Stimulated activated CD8-positive, alpha-beta memory T cell treated with anti-CD3 and anti-CD28 coated beads, Interleukin-15, amount 100 ng/mL, for 48 hours (primary cell): ENCODE measurements at places on chromosomes 5 and 9.

DNA sequence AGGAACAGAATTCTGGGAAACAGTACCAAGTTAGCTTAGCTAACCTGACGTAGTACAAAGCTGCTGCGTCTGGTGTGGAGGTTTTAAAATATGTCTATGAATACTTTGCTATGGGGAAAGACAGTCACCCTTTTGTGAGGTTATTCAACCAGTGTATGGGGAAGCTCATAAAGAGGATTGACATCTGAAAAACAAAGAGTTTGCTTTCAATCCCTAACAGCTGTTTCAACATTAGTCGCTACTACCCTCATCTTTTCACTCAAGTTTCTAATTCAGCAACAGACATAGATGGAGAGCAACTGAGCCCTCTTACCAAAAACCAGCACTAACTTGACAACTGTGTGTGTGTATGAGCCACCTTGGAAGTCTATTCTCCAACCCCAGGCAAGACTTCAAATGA lies 7.8 kb upstream of the MSANTD3 start:
- DNase-seq = no peak

GRCh38 chr5:69007726-69008368 lies 86.0 kb upstream of the SLC30A5 start:
- DNase-seq = peak; percentile 31

GRCh38 chr5:179387151-179388110 lies 42.2 kb upstream of the ADAMTS2 start:
- no peak for DNase-seq

DNA sequence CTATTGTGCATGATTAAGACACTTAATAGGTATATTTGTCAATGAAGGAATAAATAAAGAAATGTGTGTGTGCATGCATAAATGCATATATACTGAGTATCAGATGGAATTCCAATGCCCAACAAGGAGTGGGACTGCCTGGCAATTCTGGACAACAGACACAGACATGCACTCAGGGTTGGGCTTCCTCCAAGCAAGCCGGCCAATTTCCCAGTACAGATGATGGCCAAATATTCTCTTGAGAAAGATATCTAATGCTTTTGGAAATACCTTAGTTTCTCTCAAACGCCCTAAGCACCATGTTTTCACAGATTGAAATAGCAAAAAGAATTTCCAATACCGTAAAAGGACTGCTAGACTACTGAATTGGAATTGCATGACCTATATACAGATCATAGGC lies 11.1 kb downstream of the FTMT start:
- no peak for DNase-seq

- no peak for DNase-seq
Observed at GRCh38 chr5:114780290-114780689, 389.4 kb downstream of the TRIM36 start.

DNA sequence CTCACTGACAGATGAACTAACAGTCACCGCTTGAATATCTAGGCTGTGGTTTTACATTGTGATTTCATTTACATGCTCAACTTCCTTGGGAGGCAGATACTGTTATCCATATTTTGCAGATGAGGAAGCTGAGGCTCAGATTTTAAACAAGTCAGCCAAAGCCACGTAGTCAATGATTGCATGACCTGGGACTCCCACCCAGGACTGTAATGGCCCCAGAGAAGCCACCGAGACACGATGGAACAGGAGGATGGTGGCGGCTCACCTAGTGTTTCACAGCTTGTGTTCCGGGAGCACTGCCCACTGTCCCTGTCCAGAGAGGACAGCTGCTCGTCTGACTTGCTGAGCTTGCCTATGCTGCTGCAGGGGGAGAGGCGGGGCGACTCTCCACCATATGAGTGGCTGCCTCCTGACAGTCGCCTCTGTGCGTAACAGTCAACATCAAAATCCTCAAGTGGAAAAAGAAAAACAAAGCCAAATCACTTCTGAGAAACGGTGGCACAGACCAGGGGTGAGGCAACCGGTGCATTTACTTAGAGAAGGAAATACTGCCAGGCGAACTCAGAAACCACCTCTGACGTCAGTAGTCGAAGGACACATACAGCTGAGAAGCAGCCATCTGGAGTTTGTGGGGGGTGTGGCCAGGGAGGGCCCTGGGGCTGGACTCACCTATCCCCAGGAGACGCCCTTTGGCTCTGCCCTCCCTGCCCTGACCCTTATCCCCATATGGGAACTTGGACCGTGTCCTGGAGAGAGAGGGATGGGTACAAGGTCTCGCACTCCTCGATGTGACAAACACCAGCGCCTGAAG lies 82.5 kb downstream of the PRRT1B start:
- DNase-seq = peak; percentile 22

GRCh38 chr5:176994460-176995121 lies 12.0 kb downstream of the UIMC1 start:
- no peak for DNase-seq

- DNase-seq = no peak
Observed at GRCh38 chr5:137318027-137318426, 181.1 kb downstream of the SPOCK1 start.
